Mucosa of gallbladder (tissue), 1 donor: ENCODE measurements at places on chromosomes 2 and 18.

GRCh38 chr2:177262092-177262491 lies 2.4 kb downstream of the NFE2L2 start:
- DNase-seq = no peak

- no peak for DNase-seq
Observed at GRCh38 chr18:57436191-57436964, 1.2 kb downstream of the ONECUT2 start.

- no peak for DNase-seq
Observed at GRCh38 chr2:109265369-109265768, 136.4 kb downstream of the SH3RF3 start.

DNA sequence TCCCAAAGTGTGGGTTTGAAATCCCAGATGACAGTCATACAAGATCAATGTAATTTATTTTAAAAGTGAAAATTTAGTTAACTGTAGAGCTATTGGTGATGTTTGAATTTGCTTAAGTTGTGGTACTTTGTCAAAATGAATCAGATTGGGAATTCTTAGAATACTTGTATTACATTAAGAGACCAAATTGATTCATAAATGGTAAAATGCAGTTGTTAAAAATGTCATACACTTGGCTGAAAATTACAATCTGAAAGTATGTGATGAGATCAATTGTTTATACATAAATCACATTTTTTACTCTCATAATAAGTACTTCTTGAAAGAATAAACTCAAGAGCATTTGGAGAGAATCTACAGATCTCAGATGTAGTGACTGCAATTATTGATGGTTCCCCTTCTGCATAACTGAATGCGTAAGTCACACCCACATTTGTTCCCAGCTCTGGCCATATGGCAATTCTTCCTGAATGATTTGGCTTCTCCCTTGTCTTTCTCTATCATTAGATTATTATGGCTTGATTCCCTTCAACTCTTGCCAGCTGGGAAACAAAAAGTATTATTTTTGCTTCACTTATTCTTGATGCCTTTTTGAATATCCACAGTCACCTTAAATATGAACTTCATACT lies 558.5 kb downstream of the CPS1 start:
- DNase-seq = no peak

DNA sequence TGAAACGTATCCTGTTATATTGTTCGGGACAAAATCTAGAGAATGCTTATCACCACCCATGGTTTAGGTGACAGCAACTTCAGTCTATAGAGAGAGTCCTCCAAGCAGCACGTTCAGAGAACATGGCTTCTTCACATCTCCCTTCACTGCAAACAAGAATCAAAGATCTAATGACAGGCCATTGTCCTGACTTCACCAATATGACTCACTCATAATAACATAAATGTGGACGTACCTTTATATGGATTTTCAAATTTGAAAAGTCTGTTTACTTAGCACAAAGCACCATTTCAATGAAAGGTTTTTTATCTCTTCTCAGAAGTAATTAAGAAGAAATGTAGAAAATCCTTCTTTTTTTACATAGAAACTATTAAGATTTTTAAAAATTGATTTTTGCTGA lies 46.7 kb downstream of the KLF7 start:
- DNase-seq = no peak

- DNase-seq = no peak
Observed at GRCh38 chr2:222756951-222757650, 85.6 kb downstream of the MOGAT1 start.

DNA sequence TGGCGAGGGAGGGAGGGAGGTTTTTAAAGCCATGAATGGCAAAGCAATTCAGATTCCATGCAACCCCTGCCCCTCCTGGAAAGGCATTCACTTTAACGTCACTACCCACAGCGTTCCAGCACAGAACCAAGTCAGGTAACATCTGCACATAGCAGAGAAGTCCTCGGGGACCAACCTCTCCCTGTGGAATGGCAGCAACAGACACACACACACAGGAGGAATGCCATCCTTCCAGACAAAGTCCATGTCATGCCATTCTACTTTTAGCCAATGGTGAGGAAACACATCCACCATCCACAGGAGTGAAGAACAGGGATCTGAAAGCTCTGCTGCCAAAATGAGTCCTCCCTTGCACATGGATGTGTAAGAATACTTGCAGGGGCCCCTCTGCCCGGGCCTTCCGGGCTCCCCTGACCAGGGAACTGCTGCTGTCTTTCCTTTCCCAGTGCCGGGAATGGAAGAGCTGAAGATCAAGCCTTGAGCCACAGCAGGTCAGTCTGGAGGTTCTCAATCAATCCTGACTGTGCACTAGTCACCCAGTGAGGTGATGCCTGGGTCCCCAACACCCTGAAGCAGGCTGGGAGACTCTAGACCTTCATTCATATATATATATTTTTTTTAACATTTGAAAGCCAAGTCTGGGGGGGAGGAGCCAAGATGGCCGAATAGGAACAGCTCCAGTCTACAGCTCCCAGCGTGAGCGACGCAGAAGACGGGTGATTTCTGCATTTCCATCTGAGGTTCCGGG lies 63.7 kb downstream of the UXS1 start:
- DNase-seq = no peak

GRCh38 chr2:200065477-200065876 lies 110.1 kb downstream of the MAIP1 start:
- DNase-seq = no peak

DNA sequence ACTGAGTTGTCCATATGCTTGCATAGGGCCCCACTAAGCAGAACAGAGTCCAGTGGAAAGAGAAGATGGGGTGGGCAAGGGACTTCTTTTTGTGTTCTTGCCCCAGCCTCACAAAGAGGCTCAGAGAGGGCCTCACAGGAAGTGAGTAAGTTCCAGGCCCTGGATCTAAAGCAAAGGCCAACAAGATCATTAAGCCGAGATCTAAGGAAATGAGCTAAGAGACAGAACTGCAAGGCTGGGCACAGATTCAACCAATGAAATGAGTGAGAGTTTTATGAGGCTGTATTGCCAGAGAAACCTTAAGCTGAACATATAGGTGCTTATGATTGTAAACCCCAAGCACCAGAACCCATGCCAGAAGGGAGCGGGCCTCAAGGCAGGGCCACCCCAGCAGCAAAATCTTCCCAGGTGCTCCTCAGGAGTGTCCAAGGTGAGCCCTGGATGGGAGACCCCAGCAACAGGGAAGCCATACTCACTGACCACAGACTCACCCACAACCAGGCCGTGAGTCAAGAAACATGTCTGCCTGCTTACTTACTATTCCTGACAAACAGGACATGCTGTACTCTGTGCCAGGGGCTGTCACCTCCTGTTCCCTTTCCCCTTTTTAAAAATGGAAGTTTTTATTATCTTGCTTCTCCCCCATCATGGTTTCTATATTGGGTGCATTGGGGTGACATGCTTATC lies 40.2 kb downstream of the SLC14A1 start:
- no peak for DNase-seq

GRCh38 chr2:220240641-220241040 lies 613.2 kb downstream of the SLC4A3 start:
- no peak for DNase-seq

DNA sequence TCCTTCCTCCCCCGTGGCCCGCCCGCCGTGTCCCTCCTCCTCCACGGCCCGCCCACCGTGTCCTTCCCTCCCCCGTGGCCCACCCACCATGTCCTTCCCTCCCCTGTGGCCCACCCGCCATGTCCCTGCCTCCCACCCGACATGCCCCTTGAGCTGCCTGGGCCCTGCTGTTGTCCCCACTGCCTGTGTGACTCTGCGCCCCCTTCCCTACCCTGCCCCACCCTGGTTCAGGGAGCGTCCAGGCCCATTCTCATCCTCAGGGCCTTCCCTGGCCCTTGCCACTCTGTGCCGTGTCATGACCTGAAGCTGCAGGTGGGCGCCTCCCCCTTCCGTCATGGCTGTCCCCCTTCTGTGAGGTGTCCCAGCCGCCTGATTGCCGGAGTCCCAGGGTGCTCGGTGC lies 20.7 kb downstream of the D2HGDH start:
- DNase-seq = no peak

GRCh38 chr2:237184192-237184918 lies 98.7 kb downstream of the COPS8 start:
- no peak for DNase-seq

GRCh38 chr18:55385770-55386169 lies 202.2 kb downstream of the TCF4 start:
- no peak for DNase-seq

GRCh38 chr2:144927429-144927828 lies 407.5 kb upstream of the ZEB2 start:
- no peak for DNase-seq

DNA sequence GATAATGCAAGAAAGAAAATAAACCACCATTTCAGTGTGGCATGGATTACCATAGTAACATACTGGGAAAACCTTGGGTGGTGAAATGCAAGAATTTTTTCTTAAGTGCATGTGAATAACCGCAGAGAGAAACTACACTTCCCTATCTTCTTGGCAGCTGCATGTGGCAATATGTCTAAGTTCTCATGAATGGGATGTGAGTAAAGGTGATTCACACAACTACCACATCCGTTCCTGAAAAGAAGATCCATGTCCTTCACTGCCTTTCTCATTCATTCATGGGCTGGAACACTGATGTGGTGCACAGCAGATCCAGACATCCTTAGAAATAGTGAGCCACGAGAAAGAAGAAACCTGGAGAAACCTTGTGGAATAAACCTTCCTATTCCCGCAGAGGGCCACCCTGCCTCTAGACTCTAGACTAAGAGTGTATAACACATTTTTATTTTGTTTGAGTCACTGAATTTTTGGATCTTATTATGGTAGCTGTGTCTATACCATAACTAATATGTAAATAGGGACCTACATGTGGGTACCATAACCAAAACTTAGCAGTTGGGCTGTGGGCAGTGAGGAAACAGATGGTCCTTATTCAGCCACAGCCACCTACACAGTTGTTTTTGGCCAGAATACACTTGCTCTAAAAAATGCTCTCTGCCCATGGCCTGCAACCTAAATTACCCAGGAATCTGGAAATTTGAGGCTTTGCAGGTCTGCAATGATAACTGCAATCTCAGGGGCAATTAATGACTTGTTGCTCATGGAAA lies 573.3 kb downstream of the LRP1B start:
- no peak for DNase-seq

GRCh38 chr2:20514596-20515269 lies 67.9 kb downstream of the RHOB start:
- DNase-seq = peak; percentile 48

- DNase-seq = no peak
Observed at GRCh38 chr2:140154706-140155105, 1374.5 kb upstream of the NXPH2 start.

GRCh38 chr18:44514766-44515165 lies 165.9 kb upstream of the SETBP1 start:
- DNase-seq = no peak

- DNase-seq = no peak
Observed at GRCh38 chr18:79662034-79662433, 17.6 kb upstream of the CTDP1 start.

GRCh38 chr2:29950481-29950880 lies 29.1 kb upstream of the ALK start:
- no peak for DNase-seq

DNA sequence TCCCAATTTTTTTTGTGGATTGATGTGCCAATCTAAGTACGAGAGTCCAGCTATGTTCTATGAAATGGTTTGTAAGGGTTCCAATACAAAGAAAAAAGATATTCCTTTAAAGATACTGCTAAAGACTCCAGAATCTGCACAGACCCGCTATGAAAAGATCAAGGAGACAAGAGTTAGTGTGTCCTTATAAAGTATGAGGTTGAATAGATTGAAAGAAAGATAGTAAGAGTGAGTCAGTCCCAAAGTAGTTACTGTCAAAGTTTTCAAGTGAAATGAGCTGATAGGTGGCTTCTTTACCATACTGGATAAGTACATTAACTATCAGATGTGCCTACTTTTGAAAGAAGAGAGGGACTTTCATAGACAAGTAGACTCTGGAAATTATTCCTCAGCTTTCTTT lies 17.9 kb upstream of the EHBP1 start:
- DNase-seq = no peak

DNA sequence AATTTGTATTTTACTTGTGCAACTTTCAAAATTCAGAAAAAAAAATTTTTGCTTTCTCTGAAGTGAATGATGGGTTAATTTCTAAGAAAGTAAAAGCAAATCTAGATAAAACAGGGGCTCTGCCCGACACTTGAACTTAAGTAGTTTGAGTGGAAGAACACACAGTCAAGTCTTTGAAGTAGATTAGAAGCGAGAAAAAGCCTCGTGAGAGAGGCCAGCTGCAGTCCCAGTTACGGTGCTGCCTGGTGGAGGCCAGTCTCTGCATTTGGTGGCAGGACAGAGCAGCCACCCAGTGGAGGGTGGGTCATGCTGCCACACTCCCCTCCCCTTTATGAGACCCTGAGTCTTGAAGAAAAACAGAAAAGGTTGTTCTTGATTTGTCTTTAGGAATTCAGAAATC lies 81.8 kb downstream of the INPP5D start:
- no peak for DNase-seq

DNA sequence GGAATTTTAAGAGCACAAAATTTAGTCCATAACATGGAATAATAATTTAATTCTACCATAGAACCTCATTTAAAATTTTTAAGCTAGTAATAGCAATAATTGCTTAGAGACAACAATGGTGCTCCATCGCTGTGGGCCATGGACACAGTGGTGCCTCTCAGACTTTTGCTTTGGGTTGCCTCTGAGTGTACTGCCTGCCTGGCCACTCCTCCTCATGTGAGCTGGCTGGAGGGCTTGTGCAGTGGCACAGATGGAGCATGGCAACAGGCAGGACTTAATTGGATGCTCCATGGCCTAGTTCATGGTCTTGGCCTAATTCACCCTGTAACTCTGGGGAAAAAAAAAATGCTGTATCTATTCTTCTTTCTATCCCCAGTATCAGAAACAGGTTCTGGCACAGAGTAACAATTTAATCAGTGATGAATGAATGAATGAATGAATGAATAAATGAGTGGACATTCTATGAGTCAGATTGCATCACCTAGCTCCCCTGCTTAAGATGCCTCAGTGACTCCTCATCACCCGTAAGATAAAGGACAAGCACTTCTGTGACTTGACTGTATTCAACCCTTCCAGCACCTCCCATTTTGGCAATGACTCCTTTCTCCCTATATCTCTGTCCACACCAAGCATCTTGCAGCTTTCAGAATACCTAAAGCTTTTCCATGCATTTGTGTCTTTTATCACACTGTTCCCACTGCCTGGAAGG lies 211.8 kb upstream of the SLC14A2 start:
- no peak for DNase-seq

DNA sequence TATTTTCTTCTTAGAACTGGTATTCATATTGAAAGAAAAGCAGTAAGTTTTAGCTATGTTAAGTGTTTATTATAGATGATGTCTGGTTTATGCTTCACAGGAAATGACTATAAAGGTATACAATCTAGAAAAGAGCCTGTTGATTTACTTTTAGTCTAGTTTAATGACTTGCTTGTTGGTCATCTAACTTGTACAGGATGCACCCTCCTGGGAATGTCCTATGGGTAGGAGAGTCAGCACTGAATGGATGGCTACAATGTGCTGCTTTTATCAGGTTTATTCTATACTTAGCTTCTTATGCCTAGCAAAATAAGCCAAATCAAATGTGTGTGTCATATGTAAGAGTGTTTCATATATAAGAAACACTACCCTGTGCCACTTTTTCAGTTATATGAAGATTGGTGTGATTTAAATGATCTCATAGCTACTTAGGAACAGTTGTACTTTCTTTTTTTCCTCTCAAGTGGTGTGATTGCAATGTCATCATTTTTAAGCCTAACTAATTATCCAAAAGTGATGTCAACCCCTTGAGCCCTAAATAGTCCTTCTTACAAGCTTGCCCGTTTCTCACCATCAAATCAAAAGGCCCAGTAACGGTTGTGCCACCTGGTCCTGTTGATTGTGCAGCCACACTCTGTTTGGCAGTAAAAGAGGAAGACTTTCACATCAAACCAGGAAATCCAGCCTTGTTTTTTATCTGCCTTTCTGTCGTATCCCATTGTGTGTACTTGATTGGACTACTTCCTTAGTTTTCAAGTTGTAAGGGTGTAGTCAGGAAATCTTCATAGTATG lies 176.0 kb downstream of the DIS3L2 start:
- no peak for DNase-seq
